ENCODE measurements at places on chromosomes 5 and 9.

- DNase-seq: peak; percentile 28
Observed at GRCh38 chr9:33510262-33511183, 13.5 kb upstream of the ANKRD18B start.

DNA sequence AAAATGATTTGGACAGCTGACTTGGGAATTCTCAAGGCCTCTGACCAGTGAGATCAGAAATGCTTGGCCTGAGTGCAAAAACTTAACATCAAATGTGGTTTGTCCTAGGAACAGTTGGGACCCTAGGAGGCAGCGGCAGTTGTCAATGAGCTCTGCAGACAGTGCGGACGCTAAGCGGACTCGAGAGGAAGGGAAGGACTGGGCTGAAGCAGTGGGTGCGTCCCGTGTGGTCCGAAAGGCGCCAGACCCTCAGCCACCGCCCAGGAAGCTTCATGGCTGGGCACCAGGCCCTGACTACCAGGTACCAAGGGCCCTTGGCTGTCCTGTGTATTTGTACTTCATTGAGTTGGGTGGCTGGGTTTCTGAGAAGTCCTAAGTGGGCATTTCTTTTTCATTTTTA is 43.7 kb upstream of the POMT1 start:
- no peak for DNase-seq

DNA sequence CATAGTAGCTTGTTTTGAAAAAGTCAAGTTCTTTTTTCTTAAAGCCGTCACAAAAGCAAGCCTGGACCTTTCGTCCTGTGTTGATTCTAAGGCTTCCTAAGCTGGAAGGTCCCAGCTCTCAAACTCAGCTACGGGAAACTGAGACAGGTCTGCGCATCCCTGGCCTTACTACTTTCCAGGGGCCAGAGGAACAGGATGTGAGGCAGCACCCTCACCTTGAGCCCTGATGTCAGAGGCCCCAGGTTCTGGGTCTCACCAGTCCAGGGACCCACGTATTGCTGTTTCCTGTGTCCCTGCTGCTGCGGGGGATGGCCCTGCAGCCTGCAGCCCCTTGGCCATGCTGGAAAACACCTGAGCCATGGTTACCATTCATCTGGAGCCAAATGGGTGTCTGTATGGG is 123.9 kb downstream of the COL23A1 start:
- DNase-seq: no peak

DNA sequence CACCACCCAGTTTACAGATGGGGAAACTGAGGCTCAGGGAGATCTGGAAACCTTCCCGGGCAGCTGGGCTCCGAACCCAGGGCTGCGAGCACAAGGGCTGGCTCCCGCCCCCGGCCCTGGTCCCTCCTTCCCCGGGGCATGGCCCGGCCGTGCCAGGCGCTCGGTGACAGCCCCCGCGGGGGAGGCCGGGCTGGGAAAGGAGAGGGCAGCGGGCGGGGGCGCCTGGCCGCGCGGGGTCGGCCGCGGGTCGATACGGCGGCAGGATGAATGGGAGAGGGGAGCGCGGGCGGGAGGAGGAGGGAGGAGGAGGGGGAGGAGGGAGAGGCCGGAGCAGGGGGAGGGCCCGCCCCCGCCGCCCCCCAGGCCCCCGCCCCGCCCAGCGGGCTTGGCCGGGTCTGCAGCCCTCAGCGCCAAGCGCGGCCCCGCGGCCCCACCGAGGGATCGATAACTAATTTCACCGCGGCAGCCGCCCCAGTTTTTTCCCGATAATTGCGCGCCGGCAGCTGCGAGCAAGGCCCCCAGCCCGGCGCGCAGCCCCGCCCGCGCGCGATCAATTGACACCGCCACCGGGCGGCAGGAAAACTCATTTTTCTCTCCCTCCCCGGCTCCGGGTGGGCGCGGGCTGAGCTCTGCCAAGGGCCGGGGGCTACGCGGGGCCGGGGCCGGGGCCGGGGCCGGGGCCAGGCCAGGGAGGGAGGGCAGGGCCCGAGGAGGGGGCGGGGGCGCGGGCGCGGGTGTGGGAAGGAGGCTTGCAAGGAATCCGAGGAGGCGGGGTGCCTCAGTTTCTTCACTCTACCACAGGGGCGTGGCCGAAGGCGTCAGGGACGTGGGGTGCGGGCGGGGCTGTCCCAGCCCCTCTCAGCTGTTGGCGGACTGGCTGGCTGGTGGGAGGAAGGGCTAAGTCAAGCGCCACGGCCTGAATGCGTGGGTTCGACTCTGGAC is 52.1 kb downstream of the C9orf50 start:
- no peak for DNase-seq

DNA sequence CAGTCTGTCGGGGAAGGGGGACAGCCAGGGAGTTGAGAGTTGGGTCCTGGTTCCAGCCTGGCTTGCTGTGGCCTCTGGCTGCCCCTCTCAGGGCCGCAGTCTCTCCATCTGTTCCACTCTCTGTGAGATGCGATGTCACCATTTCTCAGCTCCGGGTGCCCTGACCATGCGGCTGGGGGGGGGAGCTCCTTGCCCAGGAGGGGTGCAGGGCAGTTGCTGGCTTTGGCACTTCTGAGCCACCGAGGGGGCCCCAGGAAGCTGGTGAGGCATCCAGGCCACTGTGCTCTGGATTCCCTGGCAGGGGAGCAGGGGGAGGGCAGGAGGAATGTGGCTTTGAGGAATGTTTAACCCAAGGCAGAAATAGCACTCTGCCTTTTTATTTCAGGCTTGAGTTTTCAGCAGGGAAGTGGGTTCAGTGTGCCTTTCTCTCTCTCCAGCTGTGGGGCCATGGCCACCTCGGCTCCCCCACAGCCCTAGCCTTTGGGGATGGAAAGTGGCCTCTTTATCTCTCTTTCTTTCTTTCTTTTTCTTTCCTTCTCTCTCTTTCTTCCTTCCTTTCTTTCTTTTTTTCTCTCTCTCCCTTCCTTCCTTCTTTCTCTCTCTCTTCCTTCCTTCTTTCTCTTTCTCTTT is 11.0 kb downstream of the NCS1 start:
- DNase-seq: no peak

DNA sequence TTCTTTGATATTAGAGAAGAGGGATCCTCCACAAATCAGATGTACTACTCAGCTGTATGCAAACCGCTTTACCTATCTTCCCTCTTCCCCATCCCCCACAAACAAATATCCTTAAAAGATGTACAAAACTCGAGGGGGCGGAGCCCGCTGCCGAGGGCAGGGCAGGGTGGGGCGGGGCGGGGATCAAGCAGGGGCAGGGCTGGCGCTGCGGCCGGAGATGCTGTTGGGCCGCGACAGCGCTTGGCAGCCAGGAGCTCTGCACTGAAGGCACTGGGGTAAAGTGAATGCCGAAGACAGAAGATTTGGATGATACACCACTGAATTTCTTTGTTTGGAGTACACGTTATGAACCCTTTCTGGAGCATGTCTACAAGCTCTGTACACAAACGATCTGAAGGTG is 474.8 kb downstream of the CDH10 start:
- DNase-seq: no peak

- DNase-seq: no peak
Observed at GRCh38 chr9:112854657-112855056, 36.0 kb downstream of the SLC46A2 start.

DNA sequence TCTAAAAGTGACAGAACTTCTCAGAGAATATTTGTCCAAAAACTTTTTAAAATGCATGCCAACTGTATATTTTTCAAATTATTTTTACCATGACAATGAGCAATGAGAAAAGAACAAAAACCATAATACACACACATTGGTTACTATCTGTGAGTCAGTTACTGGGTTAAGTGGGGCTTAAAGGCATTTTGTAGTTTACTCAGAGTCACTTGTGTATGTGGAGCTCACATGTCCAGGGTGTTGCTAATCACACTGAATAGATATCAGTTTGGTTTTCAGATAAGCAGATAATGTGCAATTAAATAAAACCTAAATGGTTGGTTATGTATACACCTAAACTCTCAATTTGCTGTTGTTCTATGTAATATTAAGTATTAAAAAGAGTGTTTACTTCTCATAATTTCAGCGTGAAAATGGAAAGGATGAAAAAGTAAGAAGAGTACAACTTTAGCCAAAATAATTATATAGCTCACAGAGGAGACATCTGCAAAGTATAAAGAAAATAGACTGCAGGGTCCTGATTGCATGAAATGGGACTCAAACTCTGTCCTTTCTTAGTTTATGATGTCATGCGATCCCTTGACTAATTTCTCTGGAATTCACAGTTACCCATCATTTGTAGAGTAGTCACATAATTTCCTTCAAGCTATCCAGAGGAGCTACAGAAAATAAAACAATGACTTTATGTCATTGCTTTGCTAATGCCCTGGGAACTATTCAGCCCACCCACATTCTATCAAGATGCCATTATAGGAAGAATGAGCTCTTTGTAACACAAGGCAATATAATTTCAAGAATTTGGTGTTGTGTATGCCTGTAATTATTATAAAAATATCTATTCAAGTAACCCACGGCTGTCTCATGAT is 388.0 kb upstream of the ZNF608 start:
- DNase-seq: no peak

DNA sequence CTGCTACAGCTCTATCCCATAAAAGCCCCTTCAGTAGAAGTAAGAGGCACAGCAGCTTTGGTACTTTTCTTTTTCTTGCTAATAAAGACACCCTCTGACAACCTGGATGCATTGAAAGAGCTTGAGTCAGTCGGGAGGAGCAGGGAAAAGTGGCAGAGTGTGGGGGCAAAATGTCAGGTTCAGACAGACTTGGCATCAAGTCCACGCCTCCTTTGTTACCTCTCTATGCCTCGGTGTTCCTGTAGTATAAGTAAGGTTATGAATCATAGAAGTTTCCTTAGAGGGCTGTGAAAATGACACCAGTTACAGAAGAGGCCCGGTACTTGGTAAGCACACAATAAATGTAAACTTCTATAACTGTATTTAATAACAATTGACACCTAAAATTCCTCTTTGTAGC is 133.9 kb downstream of the ESM1 start:
- no peak for DNase-seq

GRCh38 chr5:175657593-175658271 is at the start of gene HRH2:
HRH2 (plus strand) TSS chr5:175658071; CDS start chr5:175683234, 25,163 bp downstream.
- DNase-seq: no peak

DNA sequence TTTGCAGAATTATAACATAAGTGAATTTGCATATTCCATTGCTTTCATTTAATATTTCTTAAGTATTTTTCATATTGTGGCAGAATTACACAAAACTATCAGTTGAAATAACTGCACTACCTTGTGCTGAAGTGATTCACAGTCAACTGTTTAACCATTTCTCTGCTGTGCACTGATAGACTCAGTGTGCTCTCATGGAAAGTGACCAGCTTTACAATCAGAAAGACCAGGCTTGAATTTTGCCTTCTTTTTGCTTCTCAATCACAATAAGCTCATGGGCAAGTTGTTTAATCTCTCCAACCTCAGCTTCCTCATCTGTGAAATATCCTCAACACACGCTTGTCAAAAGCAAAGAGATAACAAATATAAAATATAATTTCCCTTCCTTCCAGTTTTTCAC is 18.3 kb downstream of the CDK5RAP2 start:
- DNase-seq: no peak

GRCh38 chr9:36245906-36246305 is 12.3 kb downstream of the GNE start:
- no peak for DNase-seq

Measured in DMS153 (cell line).